ENCODE measurements at places on chromosomes 2 and 18. TPM values are rescaled to one million over a fixed set of nuclear protein-coding genes. Genes with fewer than 3 reads are reported as not detected.

RNF181 gene
- total RNA-seq = 111 TPM

MAP2 gene
- not detected for total RNA-seq

TMEM185B gene
- total RNA-seq = 47.9 TPM

REG1B gene
- total RNA-seq = not detected

EMILIN2 gene
- 28.0 TPM for total RNA-seq

NPPC gene
- total RNA-seq = 1.6 TPM

All from activated T-helper 1 cell treated with anti-CD3 and anti-CD28 coated beads, Interleukin-12 subunit alpha, Interleukin-12 subunit beta, Interleukin-2, Interleukin-4 antibody, amounts not matched to agents 30 ng/mL and 10 ng/mL and 1 ng/mL, durations not matched to agents 14 hours and 24 hours and 36 hours (primary cell).